ENCODE measurements at places on chromosomes 7 and 10.

- no peak for DNase-seq
These were observed 17.6 kb downstream of the SFTPA2 start for GRCh38 chr10:79542626-79543025.

GRCh38 chr7:154741131-154741530 lies 261.8 kb downstream of the PAXIP1 start:
- no peak for DNase-seq

GRCh38 chr7:140863184-140863583 lies 61.5 kb downstream of the BRAF start:
- DNase-seq, result no peak

- DNase-seq, result no peak
These were observed 50.9 kb downstream of the ICA1 start for GRCh38 chr7:8210845-8211724.

- DNase-seq, result no peak
These were observed 162.3 kb upstream of the AHR start for GRCh38 chr7:17136126-17136525.

- DNase-seq, result no peak
These were observed 65.9 kb upstream of the NEBL start for GRCh38 chr10:20963056-20963455.

GRCh38 chr10:26911811-26912461 lies 51.2 kb upstream of the ABI1 start:
- no peak for DNase-seq

- no peak for DNase-seq
These were observed 2.2 kb upstream of the GET4 start for GRCh38 chr7:874031-874749.

- no peak for DNase-seq
These were observed 107.7 kb upstream of the EEPD1 start for GRCh38 chr7:36045326-36045725.

- no peak for DNase-seq
These were observed 50.1 kb upstream of the DPYSL4 start for GRCh38 chr10:132136689-132137088.

DNA sequence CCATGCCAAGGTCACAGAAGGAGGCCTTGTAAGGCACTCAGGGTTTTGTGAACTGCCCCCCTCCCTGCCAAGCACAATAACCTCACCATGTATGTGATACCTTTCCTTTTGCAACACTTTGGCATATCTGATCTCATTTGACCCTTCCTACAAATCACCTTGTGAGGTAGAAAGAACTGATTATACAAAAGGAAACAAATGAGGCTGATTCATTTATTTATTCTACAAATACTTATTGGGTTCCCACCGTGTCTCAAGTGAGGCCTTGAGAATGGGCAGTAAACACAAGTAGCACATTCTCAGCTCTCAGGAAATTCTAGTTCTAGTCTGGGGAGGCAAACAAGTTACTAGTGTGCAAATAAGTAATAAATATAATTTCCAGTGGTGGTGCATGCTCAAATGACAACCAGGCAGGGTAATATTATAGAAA lies 19.6 kb downstream of the PLCE1 start:
- DNase-seq, result no peak

DNA sequence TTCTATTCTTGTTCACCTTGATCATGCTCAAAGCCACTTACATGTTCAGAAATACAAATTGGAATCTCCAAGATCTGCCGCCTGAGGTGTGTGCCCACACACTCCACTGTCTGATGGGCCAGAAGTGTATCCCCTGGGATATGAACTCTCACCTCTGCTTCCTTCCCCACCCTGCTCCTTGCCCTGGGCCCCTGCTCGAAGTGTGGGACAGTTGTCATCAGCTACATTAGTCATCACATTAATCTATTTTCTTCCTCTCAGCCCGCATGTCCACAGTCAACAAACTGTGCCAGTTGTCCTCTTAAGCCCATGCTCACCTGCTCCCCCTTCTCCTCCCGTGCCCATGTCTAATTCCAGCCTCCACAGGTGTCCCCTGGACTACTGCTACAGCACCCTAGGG lies 154.7 kb downstream of the PTPN20 start:
- no peak for DNase-seq

GRCh38 chr10:27724287-27724686 lies 21.3 kb downstream of the MKX start:
- DNase-seq, result peak; percentile 38

- no peak for DNase-seq
These were observed 12.7 kb downstream of the SCIN start for GRCh38 chr7:12583176-12583575.

DNA sequence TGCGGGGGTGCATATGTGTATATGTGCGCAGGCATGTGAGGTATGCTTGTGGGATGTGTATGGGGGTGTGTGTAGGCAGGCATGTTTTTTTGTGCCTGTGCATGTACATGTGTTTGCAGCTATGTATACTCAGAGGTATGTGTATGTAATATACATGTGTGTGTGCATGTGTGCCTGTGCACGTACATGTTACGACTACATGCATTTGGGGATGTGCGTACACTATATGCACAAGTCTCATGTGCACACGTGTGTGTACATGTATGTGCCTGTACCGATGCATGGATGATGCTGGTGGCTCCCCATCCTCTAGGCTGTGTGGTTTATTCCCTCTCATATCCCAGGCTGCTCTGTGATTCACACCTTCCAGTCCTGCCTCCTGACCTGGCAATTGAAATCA lies 69.2 kb downstream of the C10orf105 start:
- DNase-seq, result no peak

GRCh38 chr10:27145937-27146336 lies 8.2 kb downstream of the YME1L1 start:
- no peak for DNase-seq

DNA sequence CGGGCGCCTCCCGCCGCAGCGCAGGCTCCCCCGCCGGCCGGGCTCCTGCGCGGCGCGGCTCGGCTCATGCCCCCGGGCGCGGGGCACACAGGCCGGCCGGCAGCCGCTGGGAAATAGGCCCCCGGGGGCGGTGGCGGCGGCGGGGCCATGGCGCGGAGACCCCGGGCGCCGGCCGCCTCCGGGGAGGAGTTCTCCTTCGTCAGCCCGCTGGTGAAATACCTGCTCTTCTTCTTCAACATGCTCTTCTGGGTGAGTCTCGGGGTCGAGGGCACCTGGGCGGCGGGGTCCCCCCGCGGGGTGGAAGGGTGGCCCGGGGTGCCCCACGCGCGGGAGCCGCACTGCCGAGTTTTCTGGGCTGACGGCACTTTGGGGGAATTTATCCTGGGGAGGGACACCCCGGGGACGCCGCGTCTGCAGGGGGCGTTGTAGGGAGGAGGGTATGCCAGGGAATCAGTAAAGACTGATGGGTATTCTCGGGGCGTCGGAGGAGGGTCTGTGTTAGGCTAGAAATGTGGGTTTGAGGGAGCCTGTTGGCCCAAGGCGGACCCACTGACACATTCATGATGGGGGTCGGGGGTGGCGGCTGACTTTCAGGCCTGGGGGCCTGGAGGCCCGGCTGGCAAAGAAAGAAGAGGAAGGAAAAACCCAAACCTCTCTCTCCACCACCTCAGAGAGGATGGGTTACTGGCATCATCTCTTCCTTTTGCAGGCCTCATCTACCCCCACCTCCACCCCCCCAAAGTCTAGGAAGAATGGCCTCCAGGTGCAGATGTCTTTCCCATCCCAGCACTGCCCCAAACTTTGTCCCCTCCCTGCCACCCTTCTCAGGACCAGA lies 544 bp downstream of the TSPAN33 start:
- DNase-seq, result no peak

DNA sequence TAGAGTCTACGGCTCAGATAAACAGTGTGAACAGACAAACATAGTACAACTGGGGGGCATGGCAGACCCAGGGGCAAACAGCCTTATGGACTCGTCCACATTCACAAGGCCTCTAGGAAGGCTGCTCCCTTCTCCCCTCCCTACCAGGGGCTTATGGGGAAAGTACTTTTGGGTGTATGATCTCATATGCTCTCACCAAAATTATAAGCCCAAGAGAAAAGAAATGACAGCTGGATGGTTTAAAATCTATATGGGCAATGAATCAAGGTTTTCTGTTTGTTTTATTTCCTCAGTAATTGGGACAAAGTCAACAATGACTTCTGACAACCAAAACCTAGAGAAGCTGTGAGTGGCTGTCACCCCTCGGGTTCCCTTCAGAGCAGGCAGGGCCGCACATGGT lies 144.4 kb downstream of the PKD1L1 start:
- no peak for DNase-seq

DNA sequence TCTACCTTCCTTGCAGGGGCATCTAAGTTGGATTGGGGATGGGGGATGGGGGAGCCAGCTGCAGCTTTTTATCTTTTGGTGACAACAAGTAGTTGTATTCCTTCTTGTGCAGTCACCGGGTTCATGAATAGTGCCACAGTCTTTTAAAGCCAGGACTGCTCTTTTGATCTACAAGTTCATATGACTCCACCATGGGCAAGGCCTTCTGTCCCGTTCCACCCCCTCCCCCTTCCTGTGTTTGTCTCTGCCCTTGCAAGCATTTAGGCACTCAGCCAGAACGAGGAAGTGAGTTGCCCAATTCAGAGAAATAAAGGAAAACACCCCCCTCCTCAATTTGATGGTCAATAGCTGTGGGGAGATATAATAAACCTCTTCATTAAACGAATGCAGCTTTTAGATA lies 44.8 kb upstream of the EGR2 start:
- DNase-seq, result no peak
